WTC11 (cell line): ENCODE measurements at places on chromosomes 7 and 10.

- no peak for DNase-seq
Measured at GRCh38 chr10:20890491-20891337, 6.4 kb downstream of the NEBL start.

DNA sequence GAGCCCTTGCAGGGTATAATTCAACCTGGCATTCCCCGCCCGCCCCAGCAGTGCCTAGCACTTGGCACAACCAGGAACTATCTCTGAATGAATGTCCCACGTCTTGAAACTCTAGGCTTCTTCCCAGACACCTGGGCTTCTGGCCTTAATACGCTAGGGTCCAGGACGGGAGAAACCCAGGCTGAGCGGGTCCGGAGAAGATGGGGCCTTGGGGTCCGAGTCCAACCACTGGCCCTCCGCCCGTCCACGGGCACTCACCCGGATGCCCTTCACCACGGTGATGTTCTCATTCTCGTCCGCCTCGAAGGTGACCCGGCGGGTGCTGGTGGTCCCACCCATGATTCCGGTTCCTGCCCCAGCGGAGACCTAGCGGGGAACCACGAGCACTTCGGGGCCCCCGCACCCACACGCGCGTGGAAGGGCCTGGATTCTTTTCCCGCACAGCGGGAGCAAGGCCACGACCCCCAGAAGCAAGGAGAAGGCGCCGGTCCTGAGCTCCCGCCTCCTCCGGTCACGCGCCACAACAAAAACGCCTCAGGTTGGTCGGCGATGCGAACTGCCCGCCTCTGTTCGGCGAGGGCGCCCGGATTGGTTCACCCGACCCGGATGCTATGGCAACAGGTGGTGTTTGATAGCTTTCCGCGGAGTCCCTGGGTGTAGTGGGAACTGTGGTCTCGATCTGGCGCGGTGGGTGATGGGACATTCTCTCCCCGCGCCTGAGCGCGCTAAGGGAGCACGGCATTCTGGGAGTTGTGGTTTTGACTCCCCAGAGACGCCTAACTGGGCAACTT is at the start of gene CHCHD3:
Gene CHCHD3, minus strand, starts transcription at position 492 of the 791 bp plus-strand sequence. Its CDS starts 153 bp downstream, at position 339.
- peak; percentile 98 for DNase-seq

DNA sequence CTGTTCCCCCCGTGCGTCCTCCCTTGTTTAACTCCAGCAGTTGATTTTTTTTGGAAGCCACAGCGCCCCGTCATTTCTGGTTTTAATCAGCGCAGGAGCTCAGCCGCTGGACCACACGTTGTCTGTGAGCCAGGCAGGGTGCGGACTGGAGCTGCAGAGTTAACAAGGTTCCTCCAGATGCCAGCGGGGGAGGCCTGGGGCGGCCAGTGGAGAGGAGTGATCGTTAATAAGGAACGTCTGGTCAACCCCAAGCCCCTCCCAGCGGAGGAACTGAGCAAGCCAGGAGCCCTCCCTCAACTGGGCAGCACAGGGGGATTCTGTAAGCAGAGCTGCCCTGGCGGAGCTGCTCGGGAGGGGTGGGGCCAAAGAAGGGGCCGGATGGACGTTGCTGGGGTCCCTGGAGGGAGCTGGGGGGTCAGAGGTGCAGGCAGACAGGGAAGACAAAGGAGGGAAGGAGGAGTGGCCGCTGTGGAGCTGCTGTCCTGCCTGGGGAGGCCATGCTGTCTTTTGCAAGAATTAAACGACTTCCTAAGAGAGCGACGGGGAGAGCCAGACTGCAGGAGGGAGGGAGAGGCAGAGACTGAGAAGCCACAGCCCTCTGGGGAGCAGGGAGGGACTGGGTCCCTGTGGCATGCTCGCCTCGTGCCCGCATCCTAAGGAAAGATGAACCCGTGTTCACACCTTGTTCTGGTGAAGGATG is 537.1 kb upstream of the FOXK1 start:
- peak; percentile 44 for DNase-seq

GRCh38 chr10:102580230-102580629 is 64.0 kb upstream of the TRIM8 start:
- no peak for DNase-seq

- no peak for DNase-seq
Measured at GRCh38 chr7:86914551-86914950, 144.9 kb downstream of the ELAPOR2 start.

- DNase-seq = no peak
Measured at GRCh38 chr7:82319674-82320118, 123.9 kb downstream of the CACNA2D1 start.

DNA sequence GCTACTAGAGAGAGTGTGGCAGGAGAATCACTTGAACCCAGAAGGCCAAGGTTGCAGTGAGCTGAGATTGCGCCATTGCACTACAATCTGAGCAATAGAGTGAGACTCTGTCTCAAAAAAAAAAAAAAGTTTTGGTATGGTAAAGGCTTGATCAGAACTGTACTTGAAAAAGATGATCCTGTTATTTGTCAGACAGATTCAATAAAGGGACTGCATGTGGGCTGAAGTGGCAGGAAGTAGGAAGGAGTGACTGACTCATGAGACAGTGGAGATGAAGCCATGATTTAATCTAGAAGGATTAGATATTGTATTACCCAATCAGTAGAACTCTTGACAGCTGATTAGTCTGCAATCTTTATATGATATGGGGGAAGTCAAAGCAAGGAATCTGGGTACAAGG is 2.7 kb upstream of the TMEM254 start:
- DNase-seq = no peak

- peak; percentile 60 for DNase-seq
Measured at GRCh38 chr10:42754155-42755027, 28.2 kb upstream of the BMS1 start.

DNA sequence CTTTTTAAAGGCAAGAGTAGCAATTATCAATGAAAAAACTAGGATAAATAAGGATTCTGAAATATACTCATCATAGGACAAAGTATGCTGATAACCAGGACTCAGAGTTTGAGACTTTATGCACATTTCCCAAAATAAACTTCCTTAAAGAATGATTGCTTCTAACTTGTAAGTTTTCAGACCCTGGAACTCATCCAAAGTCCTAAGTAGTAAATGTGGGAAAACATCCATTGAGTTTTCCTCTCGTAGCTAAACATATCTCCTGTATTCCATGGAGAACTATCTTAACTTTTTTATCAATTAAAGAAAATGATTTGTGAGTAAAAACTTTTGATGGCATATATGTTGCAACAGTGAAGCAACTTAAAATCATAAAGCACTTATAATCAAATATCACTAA is 285.2 kb upstream of the KLF6 start:
- no peak for DNase-seq
